Kidney glomerular epithelial cell (primary cell): ENCODE measurements at places on chromosomes 5 and 9.

- DNase-seq = no peak
Observed at GRCh38 chr5:6483880-6484382, 35.3 kb downstream of the UBE2QL1 start.

GRCh38 chr5:64166201-64166959, 737 bp downstream of the RNF180 start:
- DNase-seq = no peak

GRCh38 chr5:43110606-43111170, 10.0 kb upstream of the ZNF131 start:
- no peak for DNase-seq

DNA sequence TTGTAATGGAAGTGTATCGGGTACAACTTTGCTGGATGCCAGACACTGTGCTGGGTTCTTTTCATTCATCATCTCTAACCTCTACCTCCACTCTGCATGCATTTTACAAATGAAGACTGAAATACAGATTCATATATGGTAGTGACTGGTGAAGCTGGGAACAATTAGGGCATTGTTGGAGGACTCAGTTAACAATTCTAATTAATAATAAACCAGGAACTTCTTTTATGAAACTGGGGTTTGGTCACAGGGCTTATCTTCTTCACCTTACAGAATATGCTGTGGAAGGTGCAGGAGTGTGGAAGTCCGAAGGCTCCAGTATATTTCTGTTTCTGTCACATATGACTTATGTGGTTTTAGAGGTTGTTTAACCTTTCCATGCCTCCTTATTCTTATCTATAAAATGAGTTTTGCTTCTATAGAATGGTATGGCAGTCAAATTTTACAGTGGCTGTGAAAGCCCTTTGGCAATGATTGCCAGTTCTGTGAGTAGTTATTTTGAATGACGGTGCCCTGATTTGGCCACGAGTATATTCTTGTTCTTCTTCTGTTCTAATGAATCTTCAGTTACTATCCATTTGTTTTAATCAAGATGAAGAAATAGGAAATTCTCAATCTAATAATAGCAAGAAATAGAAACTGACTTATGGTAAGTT, 284.7 kb downstream of the GABRB2 start:
- no peak for DNase-seq

DNA sequence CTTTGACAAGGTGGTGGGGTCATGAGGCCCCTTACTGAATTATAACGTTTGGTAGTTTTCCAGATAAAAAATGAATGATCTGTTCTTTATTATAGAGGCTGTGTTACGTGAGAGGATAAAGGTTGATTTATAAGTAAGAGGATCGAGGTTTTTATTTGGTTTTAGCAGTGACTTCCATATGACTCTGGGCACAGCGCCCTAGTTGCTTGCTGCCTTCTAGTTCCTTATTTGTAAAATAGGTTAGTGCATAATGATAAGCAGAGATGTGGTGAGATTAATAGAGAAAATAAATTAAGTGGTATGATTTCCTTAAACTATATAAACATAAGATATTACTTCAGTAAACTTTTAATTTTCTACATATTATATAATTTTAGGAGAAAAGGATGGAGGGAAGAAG, 29.8 kb downstream of the MRRF start:
- no peak for DNase-seq

- DNase-seq = no peak
Observed at GRCh38 chr9:14402583-14402982, 88.6 kb upstream of the NFIB start.

GRCh38 chr5:17157294-17157693, 60.1 kb upstream of the BASP1 start:
- peak; percentile 28 for DNase-seq

DNA sequence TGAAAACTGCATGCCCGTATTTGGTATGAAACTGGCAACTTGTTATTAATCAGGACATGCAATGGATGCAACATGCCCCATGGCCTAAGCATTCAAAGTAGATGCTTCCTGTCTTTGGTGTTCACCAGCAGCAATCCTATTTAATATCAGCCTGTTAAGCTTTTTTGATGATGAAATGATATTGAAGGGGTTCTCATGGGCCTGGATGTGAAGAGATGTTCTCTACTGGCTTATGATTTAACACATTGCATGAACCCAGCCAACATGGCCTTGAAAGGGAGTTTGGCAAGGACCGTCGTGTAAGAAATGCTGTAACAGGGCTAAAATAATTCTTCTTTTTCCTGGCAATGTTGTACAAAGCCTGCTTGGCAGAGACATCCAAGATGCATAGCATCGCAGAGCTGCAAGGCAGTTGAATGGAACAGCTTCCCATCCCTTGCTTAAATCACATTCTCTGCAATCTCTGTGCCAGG, 111.2 kb downstream of the SMARCA2 start:
- DNase-seq = no peak

GRCh38 chr9:102072059-102072764, 333.8 kb upstream of the GRIN3A start:
- DNase-seq = peak; percentile 29

GRCh38 chr5:131305138-131305689, 41.4 kb downstream of the CDC42SE2 start:
- no peak for DNase-seq

GRCh38 chr9:121298016-121298538, 30.1 kb downstream of the GSN start:
- DNase-seq = no peak

DNA sequence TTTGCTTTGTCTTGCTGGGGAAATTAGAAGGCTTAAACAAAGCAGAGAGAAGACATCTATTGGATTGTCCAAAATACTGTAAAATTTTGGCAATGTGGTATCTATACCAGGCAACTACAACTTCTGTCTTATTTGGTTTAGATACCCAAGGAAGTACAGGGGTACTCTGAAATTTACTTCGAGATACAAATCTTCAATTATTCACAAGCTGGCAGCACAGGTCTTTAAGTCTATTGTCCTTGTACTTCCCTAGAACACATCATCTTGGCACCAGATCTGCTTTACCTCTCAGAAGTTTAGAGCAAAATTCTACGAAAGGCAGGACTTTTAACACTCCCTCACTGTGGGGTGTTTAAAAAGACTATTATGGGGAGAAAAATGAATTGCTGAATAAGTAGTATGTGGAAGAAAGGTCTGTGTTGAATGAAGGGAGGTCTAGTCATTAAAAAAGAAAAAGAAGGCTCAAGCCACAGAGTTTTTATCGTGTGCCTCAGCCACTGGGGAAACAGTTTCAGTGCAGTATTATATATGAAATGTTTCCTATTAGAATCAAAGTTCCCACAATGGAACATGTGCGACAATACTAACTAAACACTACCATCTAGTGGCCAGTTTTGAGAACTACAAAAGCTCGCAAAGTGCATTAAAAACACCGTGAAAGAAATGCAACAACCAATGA, 93.7 kb downstream of the PDE4D start:
- DNase-seq = peak; percentile 47

GRCh38 chr9:128617943-128618342, 38.7 kb downstream of the DYNC2I2 start:
- no peak for DNase-seq

DNA sequence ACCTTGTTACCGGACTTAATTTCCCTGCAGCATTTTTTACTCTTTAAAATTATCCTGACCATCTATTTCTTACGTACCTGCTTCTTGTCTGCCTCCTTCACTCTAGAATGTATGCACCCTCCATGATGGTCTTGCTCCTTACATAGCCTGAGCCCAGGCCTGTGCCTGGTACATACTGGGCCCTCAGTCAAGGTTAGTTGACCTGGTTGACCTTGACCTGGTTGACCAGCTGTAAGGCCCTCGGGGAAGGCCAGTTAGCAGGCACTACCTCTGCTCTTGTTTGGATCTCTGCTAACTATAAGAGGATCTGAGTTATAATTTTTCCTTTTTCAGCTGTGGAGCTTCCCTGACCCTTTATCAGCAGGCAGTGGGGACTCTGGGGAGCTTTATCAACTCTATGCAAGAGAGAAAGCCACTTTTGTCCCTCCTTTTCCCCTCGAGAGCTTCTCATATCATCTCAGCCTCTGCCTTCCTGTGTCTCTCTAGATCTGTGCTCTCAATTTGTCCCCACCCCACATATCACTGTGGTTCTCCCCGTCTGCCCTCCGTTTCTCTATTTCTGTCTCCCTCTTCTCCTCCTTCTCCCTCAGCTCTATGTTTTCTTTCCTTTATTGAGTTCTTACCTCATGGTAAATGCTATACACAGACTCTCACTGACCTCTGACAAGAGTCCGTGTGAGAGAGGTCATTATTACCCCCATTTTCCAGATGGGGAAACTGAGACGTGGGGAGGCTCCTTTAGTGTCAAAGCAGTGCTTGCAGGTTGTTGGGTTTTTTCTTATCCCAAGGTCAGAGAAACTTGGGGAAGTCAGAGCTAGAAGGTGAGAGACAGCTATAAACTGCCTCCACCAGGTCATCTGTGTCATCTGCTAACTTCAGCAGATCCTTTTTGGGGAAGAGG, 28.6 kb downstream of the SPRY4 start:
- no peak for DNase-seq

DNA sequence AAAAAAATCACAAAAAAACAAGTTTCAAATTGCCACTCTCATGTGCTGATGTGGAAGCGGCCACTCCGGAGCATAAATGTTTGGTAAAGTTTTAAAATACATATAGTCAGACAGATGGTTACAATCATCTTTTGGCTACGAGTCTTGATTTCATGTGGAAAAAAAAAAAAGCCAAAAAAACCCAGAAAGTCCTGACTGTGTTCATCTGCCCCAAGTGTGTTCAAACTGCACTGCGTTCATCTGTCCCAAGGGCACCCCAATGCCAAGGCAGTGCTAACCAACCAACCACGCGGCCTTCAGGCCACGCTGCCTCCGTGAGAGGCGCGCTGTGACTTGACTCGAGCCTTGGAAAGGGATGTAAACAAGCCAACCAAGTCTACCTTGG, 127.1 kb downstream of the MYO10 start:
- DNase-seq = no peak
